ENCODE measurements at places on chromosomes 11 and 22. TPM values are rescaled to one million over a fixed set of nuclear protein-coding genes. Genes with fewer than 3 reads are reported as not detected.

The OR51E2 gene
- total RNA-seq: not detected

DNA sequence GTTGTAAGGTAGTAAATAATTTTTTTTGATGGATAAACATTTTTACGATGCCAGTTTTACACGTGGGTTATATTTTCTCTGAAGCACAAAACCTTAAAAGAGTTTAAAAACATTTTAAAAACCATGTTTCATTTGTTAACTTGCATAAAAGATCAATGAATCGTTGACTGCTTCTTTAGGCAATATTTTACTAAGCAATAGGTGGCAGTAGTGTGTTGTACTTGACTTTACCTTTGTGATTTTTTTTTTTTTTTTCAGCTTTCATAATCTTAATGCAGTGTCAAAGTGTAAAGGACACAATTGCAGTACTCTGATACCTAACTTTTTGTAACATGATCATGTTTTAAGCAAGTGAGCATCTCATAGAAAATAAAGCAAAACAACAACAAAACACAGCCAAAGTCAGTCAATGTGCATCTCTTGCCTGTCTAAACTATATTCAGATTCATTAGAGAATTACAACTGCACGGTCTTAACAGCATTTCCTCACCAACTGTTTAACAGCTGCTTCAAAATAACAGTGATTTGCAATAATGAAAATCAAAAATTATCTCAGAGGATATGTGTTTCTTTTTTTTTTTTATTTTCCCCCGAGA lies 27.7 kb downstream of the DNAJC24 start:
- DNase-seq: no peak

DNA sequence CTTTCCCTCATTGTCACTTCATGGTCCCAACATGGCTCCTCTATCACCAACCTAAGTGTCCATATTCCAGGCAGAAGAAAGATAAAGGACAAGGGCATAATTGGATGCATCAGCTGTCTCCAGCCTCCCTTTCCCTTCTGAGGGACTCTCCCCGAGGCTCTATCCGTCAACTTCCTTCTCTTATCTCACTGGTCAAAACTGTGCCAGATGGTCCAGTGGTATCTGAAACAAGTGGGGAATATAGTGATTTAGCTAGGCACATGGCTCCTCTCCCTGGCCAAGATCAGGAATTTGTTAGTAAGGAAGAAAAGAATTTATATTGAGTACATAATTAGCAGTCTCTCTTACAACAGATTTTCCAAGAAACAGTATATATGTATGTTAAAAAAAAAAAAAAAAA lies 12.6 kb upstream of the SPON1 start:
- no peak for DNase-seq

DNA sequence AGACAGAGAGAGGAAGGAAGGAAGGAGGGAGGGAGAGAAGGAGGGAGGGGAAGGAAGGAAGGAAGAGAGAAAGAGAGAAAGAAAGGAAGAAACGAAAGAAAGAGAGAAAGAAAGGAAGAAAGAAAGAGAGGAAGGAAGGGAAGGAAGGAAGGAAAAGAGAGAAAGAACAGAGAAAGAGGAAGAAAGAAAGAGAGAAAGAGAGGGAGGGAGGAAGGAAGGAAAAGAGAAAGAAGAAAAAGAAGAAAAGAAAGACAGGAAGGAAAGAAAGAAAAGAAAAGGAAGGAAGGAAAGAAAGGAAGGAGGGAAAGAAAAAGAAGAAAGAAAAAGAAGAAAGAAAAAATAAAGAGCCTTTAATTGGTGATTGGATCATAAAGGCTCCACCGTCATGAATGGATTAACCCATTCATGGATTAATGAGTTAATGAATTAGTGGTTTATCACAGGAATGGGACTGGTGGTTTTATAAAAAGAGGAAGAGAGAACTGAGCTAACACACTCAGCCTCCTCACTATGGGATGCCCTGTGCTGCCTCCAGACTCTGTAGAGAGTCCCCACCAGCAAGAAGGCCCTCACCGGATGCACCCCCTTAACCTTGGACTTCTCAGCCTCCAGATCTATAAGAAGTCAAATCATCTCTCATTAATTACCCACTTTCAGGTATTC lies 9.0 kb upstream of the PLAAT2 start:
- DNase-seq: no peak

- DNase-seq: no peak
Observed at GRCh38 chr11:113752932-113753331, 20.6 kb downstream of the ZW10 start.
